Small intestine (tissue), 16 donors: ENCODE measurements at places on chromosomes 11 and 22.
A peak's percentile ranks its signal among the peaks of the same experiment; 100 is the strongest.

GRCh38 chr22:45682064-45682463 lies 10.4 kb downstream of the ATXN10 start:
- no peaks in the 10 kb centered on the region for H3K4me1 ChIP-seq
- H3K36me3 ChIP-seq: no peaks in the 10 kb centered on the region
- H3K4me3 ChIP-seq: no peak overlapping the region
- DNase-seq: no peak
- no peaks in the 10 kb centered on the region for H3K27me3 ChIP-seq

DNA sequence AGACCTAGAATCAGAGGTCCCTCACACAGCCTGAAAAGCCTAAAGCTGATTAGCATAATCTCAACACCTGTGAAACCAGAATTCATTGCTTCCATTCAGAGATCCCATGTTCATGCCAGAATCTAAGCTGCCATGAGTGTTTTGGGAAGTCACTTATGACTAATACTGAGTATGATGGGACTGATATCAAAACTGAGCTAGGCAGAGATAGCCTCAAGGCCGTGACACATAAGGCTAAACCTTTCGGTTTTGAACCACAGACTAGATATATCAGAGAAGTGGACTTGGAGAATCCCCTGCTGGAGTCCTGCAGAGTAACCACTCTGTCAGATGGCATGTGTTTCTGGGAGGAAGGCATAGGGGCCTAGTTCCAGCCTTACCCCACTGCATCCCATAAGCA lies 23.1 kb upstream of the GLYATL2 start:
- DNase-seq: no peak
- no peak overlapping the region for H3K4me3 ChIP-seq
- H3K36me3 ChIP-seq: no peaks in the 10 kb centered on the region
- H3K4me1 ChIP-seq: no peaks in the 10 kb centered on the region

DNA sequence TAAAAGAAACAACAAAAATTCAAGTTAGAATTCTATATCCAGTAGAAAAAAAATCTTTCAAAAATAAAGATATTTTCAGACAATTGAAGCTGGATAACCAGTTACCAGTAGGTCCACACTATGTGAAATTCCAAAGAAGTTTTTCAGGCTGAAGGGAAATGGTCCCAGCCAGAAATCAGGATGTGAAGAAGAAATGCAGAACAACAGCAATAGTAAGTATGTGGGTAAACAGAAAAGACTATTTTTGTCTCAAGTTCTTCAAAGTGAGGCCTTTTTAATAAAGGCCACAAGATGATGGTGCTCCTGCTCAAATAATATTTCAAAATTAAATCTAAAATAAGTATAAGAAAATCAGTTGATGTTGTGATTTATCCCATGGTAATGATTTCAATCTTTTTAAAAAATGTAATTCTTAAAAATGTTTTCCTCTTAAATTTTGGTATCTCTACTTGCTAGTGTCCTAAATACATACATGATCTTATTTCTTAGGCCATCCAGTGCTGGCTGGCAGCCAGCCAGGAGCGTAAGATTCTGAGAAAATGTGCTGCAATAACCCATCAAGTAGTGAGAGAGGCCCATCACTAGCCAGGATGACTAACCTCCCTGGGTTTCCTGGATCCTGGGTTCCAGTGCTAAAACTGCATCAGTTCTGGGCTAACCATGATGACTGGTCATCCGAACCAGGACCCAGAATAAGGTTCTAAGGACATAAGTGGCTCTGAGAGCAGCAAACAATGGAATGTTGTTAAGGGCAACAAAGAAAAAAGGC lies 15.6 kb upstream of the UCP3 start:
- H3K4me3 ChIP-seq: no peak overlapping the region
- H3K27ac ChIP-seq: no peak overlapping the region
- DNase-seq: peak; percentile 45
- no peaks in the 10 kb centered on the region for H3K27me3 ChIP-seq
- H3K36me3 ChIP-seq: peaks cover 24% of the 10 kb centered on the region
- H3K4me1 ChIP-seq: peaks cover 7% of the 10 kb centered on the region

DNA sequence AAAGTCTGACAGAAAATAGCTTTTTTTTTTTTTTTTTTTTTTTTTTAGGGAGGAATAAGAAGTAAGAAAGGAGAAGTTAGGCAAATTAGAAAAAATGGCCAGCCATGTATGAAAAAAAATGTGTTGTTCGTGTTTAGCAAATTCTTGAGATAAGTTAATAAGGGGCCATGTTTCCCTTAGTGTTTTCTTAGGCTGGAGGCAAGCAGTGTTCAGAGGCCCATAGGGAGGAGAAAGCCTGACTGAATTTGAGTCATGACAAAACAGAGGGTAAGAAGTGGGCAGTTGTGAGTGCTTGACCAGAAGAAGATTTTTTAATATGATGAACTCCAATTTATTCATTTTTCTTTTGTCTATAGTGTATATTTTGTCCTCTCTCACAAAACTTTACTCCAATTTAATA lies 766.4 kb downstream of the FAM181B start:
- H3K27me3 ChIP-seq: no peaks in the 10 kb centered on the region
- H3K27ac ChIP-seq: no peak overlapping the region
- DNase-seq: no peak
- H3K36me3 ChIP-seq: no peaks in the 10 kb centered on the region
- H3K4me1 ChIP-seq: no peaks in the 10 kb centered on the region

DNA sequence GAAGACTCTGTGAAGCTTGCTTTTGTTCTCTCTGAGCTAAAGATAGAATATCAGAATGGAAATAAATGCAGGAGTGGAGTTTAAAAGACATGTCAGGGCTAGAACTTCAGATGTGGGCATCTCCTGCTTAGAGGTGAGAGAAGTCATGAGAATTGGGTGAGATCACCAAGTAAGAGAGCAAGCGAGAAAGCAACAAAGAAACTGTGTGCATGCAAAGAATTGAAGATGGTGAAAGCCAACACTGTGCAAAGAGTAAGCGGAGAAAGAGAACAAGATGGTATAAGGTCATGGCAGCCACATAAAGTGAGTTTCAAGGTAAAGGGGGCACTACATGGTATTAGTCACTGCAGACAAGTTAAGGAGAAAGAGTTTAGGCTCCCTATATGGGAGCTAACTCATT lies 57.3 kb upstream of the SCUBE2 start:
- no peak for DNase-seq
- no peaks in the 10 kb centered on the region for H3K27me3 ChIP-seq
- H3K4me1 ChIP-seq: no peaks in the 10 kb centered on the region
- H3K36me3 ChIP-seq: peaks cover 6% of the 10 kb centered on the region
- H3K4me3 ChIP-seq: no peak overlapping the region

GRCh38 chr11:59267196-59267595 lies 54.5 kb upstream of the MPEG1 start:
- no peaks in the 10 kb centered on the region for H3K27me3 ChIP-seq
- no peak overlapping the region for H3K4me3 ChIP-seq
- H3K4me1 ChIP-seq: no peaks in the 10 kb centered on the region

GRCh38 chr11:85704967-85705366 lies 19.0 kb upstream of the CCDC89 start:
- no peaks in the 10 kb centered on the region for H3K36me3 ChIP-seq
- H3K27ac ChIP-seq: no peak overlapping the region
- H3K4me3 ChIP-seq: no peak overlapping the region

DNA sequence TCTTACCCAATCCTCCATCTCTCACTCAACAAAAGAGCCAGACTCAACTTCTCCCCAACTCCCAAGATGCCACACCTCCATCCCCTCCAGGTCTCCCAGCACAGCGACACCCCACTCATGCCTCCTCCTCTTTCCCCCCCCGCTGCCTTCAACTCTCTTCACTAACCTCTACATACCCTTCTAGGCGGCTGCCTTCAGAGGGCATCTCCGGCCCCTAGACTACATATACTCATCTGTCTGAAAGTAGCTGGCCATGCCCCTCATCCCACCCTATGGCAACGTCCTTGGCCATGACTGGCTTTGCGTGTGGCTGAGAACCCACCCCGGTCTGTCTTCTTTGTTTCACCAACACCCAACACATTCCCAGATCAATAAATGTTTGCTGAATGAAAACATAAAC lies 81.7 kb upstream of the TMEM45B start:
- DNase-seq: no peak
- no peaks in the 10 kb centered on the region for H3K27me3 ChIP-seq
- H3K4me3 ChIP-seq: no peak overlapping the region

DNA sequence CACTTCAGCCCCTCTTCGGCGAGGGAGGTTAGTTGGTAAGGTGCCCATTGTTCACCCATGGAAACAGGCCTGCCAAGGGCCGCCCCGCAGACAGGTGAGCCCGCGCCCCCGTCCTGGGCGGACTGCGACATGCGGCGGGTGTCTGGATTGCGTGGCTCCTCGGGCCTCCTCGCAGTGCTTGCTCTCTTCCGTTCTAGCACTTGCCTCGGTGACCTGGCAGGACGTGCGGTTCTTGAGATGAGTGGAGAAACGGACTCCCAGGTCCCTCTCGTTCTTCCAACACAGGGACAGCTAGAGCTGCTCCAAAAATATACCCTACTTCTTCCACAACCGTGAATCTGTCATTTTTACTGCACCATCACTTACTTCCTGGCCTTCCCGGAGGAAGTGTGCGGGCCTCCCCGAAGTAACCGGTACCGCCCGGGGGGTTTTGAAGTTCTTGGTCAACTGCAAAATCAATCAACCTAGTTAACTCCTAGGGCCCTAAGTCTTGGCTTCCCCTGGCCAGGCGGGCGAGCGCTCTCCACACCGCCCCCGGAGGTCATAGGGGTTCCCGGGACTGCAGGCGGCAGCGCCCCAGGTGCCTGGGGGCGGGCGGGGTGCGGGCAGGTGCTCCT lies 745 bp upstream of the ZBTB44 start:
- peak overlapping the region; percentile 56 for H3K4me3 ChIP-seq
- no peaks in the 10 kb centered on the region for H3K36me3 ChIP-seq
- H3K4me1 ChIP-seq: no peaks in the 10 kb centered on the region
- H3K27ac ChIP-seq: peak overlapping the region; percentile 38

DNA sequence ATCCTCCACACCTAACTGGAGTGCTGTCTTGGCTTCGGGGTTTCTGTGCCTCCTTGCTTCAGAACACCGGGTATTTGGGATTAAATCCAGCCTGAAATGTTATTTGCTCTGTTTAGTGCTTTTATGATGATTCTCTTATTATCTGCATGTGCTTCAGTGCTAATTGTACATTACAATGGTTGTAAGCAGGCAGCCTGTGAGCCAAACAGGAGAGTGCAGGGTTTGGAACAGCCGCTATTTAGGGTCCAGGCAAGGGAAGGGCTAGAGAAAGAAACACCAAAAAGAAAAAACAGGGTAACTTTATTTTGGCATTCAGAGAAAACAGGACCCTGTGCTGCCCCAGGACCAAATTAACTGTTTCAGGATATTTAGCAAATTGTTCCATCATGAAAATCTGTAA lies 72.7 kb downstream of the RCN1 start:
- DNase-seq: no peak
- H3K4me1 ChIP-seq: no peaks in the 10 kb centered on the region
- H3K27me3 ChIP-seq: no peaks in the 10 kb centered on the region
- H3K4me3 ChIP-seq: no peak overlapping the region
- no peak overlapping the region for H3K27ac ChIP-seq
- no peaks in the 10 kb centered on the region for H3K36me3 ChIP-seq
